ENCODE measurements at places on chromosomes 1 and 21.

- no peak for DNase-seq
Observed at GRCh38 chr1:150557813-150558212, 8.6 kb downstream of the ADAMTSL4 start.

- no peak for DNase-seq
Observed at GRCh38 chr1:216888731-216889130, 165.5 kb upstream of the ESRRG start.

DNA sequence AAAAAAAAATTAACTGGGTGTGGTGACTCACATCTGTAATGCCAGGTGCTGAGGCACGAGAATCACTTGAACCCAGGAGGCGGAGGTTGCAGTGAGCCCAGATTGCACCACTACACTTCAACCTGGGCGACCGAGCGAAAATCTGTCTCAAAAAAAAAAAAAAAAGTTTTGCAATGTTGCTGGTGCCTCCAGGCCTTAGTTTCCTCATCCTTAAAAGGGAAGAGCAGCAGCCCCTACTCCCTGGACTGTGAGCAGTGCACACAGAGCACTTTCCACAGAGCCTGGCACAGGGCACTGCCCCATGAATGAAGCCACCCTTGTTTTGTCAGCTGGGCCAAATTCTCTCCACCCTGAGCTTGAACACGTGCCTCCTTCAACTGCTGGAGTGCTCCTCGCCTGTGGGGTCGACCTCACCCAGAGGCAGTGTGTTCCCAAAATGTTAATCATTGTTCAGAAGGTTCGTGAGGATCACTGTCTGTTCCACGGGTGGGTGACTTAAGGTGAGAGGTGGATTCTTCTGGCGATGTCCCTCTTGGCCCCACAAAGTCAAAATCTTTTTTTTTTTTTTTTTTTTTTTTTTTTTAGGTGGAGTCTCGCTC is 152.1 kb upstream of the TMEM51 start:
- DNase-seq = peak; percentile 9

- no peak for DNase-seq
Observed at GRCh38 chr1:18972991-18973390, 16.5 kb upstream of the IFFO2 start.

GRCh38 chr1:93025572-93025971 is 53.5 kb upstream of the MTF2 start:
- DNase-seq = no peak

- DNase-seq = no peak
Observed at GRCh38 chr21:33496345-33496744, 4.8 kb upstream of the DNAJC28 start.

- DNase-seq = no peak
Observed at GRCh38 chr1:247269133-247269532, 13.3 kb downstream of the VN1R5 start.

GRCh38 chr1:228276901-228277490 is 69.2 kb downstream of the OBSCN start:
- peak; percentile 56 for DNase-seq

GRCh38 chr1:230509281-230509977 is 83.3 kb upstream of the PGBD5 start:
- no peak for DNase-seq

GRCh38 chr1:184504955-184505338 is 118.1 kb downstream of the C1orf21 start:
- DNase-seq = no peak

DNA sequence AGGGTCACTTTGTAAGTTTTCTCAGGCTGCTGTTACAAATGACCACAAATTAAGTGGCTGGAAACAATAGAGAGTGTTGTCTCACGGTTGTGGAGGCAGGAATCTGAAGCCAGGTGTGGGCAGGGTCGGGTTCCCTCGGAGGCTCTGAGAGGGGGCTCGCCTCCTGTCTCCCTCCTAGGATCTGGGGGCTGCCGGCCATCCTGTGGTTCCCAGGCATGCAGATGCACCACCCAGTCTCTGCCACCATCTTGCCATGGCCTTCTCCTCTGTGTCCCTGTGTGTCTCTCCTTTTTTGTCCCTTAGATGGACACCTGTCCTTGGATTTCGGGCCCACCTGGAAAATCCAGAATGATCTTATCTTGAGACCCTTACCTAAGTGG is 4.8 kb downstream of the TP73 start:
- DNase-seq = no peak

GRCh38 chr21:38944903-38945302 is 139.2 kb downstream of the ETS2 start:
- DNase-seq = no peak

- no peak for DNase-seq
Observed at GRCh38 chr1:42942444-42942843, 16.2 kb downstream of the SLC2A1 start.

DNA sequence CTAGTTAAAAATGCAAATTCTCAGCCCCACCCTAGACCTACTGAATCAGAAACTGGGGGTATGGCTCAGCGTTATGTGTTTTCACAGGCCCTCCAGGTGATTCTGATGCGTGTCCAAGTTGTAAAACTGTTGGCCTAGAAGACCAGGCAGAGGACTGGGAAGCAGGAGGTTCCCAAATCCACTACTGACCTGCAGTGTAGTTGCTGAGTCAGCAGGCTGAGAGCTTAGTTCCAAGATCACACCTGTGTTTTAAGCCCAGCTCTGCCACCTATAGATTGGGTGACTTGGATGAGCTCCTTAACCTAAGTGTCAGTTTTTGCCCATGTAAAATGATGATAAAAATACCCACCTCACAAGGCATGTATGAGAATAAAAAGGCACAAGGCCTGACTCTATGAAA is 4.1 kb downstream of the GRHL3 start:
- no peak for DNase-seq

DNA sequence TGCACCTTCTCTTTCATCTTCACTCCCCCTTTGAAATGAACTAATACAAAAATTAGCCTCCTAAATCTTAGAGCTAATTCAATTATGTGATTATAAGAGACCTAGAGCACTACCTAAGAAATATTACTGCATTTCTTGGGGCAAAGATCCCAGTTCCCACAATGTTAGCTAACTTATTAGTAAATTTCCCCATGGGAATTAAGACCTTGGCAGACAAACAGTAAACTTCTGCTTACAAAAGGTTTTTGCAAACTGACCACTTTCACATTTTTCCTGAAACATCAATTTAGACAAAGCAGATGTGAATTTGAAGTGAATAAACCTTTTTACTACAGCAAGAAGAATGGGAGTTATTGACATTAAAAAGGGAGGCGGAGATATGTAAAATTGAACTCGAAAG is 34.6 kb upstream of the LHX8 start:
- DNase-seq = no peak

DNA sequence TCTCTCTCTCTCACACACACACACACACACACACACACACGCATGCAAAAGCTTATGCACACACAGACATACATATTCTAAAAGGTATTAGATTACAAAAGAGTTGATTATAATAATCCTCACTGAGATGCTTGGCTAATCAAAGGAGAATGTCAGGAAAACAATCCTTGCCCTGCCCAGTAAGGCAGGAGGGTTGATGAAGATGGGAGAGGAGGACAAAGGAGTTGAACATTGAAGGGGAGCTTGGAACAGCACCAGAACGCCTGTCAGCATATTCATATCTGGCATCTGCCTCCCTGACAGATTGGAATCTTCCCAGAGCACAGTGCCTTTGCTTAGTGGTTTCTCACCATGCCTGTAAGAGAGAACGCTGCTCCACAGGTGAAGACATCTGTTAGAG is 68.6 kb upstream of the PALMD start:
- no peak for DNase-seq

DNA sequence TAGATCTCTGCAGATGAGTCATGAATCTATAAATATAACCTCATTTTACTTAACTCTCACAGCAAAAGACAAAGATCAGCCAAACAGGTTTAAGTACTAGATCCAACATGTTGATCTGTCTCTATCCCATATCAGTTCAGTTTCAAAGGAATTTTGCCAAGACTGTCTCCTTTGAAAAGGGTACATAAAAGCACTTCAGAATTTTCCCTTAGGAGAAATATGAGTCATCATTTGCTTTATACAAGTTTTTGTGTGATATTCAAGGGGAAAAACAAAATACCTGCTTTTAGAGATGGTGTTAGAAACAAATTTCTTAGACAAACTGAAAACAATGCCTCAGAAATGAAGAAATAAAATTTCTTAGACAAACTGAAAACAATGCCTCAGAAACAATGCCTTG is 73.5 kb upstream of the LRRC7 start:
- DNase-seq = no peak

DNA sequence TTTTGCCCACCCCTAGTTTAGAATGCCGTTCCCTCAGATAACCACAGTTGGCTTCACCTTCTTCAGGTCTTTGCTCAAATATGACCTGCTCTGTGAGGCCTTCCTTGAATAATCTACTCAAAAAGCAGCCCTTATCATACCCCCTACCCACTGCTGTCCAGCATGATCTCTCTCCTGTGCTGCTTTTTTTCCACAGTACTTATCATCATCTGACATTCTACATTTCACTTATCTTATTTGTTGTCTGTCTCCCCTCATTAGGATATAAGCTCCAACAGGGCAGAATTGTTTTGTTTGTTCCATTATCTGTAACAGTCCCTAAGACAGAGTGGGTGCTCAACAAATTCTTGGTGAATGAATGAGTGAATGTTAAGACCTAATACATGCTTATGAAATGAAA is 18.1 kb downstream of the USP24 start:
- no peak for DNase-seq

DNA sequence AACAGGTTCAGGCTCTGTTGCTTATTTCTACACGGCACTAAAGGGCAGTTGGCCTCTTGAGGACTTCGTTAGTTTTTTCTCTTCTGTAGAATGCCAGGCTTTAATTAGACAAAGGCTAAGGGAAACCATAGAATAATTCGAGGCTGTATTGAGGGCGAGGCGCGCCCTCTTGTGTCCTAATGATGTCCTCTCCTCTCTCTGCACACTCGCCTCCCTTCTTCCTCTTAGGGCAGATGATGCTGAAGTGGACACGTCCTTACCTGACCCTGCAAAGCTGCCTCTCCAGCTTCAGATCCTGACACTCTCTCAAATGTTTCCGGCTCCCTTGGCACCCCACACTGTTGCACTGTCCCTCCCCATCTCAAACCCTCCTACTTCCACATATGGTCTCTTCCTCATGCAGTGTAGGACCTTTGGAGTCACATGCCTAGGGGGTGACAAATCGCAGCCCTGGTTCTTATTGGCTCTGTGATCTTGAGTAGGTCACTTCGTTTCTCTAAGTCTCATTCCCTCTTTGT is 1.9 kb upstream of the ZSCAN20 start:
- DNase-seq = peak; percentile 87

Data from Right ventricle myocardium inferior (tissue), 1 donor.